Stimulated activated CD8-positive, alpha-beta memory T cell treated with anti-CD3 and anti-CD28 coated beads, Interleukin-15, amount 100 ng/mL, for 48 hours (primary cell): ENCODE measurements at places on chromosomes 2 and 18.

- no peak for DNase-seq
Measured at GRCh38 chr18:56947236-56947635, 199.7 kb upstream of the BOD1L2 start.

DNA sequence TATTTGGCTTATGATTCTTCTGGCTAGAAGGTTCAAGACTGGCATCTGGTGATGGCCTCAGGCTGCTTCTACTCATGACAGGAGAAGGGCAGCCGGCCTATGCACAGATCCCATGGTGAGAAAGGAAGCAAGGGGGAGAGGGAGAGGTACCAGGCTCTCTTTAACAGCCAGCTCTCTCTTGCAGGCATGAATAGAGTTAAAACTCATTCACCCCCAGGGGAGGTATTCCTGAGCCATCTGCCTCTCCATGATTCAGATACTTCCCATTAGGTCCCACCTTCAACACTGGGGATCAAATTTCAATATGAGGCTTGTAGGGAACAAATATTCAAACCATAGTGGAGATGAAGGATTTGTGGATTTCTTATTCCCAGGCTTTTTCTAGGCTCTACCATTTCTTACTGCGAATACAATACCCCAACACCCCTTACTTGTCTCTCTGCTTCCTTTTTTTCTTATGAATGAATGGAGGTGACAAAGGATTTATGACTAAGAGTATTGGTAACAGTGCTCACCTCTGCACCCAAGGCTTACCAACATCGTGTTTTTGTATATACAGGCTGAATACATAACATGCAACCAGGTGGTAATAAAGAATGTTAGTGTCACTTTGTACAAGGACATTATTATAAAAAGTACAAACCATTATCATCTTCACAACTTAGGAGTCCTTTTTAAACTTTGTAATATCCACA lies 454.6 kb upstream of the TRIB2 start:
- DNase-seq: no peak

- no peak for DNase-seq
Measured at GRCh38 chr2:2107141-2107540, 223.9 kb downstream of the MYT1L start.

DNA sequence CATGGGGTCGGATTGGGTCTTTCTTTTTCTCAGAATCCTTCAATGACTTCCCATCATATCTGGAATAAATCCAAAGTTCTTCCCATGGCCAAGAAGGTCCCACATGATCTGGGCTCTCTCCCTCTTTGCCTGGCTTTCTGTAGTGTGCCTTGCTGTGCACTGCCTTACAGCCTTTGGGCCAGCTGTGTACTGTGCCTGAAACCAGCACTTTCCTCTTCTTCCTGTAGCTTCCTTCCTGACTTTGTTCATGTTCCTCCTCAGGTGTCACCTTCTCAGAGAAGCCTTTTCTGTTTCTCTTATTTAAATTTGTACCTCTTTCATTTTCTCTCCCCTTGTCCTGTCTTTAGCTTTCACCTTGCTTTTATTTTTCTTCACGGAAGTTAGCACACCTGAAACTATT lies 4.3 kb upstream of the CDCA7 start:
- no peak for DNase-seq

GRCh38 chr18:61975526-61976326 lies 82.9 kb upstream of the RNF152 start:
- DNase-seq: no peak

DNA sequence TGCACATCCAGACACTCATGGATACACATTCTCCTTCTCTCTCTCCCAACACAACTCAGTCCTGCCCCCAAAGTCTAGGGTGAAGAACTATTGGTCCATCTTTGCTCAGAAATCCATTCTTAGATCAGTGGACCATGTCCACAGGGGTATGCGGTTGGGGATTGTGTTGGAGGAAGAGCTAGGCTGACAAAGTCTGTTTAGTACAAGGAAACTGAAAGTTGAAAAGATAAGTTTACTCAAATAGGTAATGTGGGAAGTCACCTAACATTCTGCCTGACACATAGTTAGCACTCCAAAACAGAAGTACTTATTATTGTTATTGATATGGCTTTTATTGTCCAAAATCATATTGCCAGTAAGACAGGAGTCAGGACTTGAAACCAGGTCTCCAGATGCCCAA lies 55.9 kb downstream of the ALK start:
- DNase-seq: no peak

- DNase-seq: no peak
Measured at GRCh38 chr2:121133551-121134319, 151.3 kb downstream of the TFCP2L1 start.

GRCh38 chr2:18610651-18611050 lies 21.3 kb upstream of the NT5C1B start:
- DNase-seq: no peak

DNA sequence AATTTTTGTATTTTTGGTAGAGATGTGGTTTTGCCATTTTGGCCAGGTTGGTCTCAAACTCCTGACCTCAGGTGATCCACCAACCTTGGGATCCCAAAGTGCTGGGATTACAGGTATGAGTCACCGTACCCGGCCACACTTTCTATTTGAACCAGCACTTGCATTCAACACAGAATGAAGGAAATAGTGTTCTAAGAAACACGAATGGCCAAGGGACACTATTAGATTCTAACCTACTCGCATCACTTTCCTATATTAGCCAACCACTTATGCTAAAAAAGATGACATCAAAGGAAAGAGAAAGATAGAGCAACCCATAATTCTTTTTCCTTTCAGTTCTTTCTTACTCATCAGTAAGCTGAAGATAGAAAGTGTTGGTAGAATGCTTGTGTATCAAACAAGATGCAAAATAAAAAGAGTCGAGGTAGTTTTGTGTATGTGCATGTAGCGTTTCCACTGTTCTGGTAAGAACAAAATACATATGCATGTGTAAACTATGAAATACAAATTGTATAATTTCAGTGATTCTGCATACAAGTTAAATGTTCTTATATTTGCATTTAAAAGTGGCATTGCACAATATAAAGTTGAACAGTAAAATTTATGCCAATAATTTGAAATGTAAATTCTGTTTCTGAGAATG lies 247.6 kb downstream of the CDCA7 start:
- DNase-seq: no peak

DNA sequence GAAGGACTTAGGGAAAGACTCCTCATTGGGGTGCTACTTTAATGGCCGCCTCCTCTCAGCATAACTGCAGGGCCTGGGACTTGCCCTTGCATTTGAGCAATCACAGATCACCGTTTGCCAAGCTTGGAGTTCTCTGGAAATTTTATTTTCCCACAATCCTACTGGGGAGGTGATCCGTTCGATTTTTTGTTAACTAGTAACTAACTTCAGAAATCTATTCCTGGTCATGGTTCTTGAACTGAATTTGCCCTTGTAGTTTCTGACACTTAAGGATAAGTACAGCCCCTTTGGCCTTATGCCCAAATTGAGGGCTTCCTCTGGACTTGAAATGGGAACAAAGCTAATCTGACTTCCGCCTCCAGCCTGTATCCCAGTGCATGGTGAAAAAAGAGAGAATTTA lies 60.5 kb upstream of the ST3GAL5 start:
- no peak for DNase-seq

DNA sequence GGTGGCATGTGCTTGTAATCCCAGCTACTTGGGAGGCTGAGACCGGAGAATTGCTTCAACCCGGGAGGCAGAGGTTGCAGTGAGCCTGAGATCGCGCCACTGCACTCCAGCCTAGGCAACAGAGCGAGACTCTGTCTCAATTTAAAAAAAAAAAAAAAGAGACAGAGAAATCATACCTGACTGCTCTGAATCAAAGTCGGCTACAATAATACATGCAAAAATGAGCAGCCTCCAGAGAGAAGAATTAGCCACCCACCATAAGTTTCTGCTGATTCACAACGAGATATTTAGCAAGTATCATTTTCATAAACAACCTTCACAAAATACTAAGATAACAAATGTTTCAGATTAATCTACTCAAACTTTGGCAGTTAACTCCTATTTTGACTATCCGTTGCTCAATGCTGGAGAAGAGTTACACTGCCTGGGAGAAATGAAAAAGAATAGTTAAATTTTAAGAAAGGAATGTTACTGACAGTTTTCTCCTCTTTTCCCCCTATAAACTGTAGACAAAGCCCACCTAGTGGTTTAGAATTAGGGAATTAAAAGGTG lies 1.5 kb downstream of the OSBPL1A start:
- DNase-seq: no peak

GRCh38 chr2:35447821-35448220 lies 907.8 kb upstream of the CRIM1 start:
- DNase-seq: no peak

GRCh38 chr18:47730795-47731194 lies 199.7 kb downstream of the SMAD2 start:
- DNase-seq: no peak

DNA sequence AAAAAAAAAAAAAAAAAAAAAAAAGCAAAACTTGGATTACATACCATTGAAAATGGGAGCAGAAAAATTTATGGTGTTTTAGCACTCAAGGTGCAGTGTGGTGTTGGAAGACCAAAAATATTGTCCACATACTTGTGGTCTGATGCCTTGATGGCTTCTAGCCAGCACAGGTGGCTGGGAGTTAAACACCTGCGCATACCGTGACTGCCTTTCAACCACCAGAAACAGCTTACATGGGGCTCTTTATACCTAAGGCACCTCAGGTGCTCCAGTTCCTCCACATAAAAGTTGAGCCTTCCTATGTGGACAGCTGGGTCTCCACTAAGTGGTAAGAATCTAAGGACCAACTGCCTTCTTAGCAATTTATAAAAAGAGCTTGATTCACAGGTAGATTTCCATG lies 802.6 kb upstream of the CELF4 start:
- no peak for DNase-seq

DNA sequence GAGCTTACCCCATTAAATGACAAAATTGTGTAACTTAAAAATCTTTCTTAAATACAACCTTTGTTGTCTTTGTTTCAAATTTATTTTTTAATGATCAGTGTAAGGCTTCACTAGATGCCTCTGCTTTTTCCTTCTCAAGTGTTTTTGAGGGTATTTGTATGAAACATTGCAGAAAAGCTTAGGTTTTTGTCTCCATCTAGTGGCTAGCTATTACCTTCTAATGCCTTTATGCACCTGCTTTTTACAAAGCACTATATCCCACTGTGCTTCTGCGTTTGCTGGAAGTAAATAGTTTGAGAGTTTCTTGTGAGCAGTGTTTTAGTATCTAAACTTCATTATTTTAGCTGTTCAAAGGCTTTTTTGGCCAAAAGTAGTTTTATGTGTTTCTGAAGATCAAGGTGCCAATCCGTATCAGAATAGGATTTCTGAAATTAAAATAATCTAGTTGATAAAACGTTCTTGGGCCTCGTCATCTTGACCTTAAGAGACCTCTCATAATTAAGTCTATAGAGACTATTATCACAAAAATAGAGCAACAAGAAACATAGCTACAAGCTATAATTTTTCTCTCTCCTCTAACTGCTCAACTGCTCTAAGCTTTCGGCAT lies 47.0 kb downstream of the IWS1 start:
- DNase-seq: no peak

DNA sequence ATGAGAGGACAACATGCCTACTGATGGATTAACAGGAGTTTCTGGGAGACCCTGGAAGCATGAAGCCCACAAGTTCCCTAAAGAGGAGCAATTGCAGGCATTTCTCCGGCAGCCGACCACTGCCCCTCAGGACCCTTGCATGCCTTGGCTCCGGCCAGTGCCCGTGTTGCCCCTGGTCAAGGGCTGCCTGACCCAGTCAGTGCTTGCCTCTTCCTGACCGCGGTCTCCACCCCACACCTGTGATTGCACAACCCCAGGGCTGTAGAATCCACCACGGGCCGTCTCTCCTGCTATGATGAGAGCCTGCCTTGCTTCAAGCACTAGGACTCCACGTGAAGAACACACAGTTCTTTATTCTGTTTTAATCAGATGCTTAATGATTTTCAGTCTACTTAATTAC lies 127.5 kb downstream of the GLI2 start:
- no peak for DNase-seq
